ENCODE measurements at places on chromosomes 1 and 21.

- DNase-seq: no peak
These were observed 97.0 kb downstream of the GDAP2 start for GRCh38 chr1:117832453-117832852.

DNA sequence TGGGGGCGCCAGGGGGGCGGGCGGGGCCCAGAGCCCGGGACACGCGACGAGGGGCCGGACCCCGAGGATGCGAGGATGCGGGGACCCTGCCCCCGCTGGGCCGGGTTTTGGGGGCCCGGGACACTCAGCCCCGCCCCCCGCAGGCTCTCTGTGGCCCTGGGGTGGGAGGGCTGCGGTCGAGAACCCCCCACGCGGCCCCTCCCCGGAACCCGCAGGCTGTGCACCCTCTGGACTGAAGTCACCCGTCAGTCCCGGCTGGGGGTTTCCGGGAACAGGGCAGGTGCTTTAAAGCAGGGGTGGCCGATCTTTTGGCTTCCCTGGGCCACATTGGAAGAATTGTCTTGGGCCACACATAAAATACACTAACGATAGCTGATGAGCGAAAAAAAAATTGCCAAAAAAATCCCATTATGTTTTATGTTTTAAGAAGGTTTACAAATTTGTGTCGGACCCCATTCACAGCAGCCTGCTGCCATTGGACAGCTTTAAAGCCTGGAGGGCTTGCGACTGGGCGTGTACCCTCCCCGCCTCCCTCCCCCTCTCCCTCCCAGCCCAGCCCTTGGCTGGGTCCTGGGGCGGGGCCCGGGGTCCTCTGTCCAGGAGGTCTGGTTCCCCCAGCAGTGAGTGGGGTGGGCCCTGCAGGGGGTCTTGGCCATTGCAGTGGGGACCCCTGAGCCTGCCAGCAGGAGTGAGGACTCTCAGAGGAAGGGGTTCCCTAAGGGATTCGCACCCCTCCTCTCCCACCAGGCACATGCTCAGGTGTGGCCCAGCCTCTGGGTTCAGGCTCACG is 21.6 kb upstream of the C1orf159 start:
- DNase-seq: no peak

GRCh38 chr1:173020138-173020750 is 30.5 kb downstream of the TNFSF18 start:
- no peak for DNase-seq

DNA sequence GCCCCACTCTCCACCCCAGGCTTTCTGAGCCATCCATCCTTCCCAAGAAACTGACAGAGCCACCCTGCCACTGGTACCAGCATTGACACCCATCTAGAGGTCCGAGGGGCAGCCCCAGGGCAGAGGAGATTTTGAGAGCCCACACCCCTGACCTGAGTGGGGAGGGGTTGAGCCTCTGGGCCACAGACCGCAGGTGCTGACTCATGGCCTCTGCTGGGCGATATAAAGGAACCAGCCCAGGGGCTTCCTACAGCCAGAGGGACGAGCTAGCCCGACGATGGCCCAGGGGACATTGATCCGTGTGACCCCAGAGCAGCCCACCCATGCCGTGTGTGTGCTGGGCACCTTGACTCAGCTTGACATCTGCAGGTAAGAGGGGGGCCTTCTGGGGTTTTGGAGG is at the start of gene PADI4:
Gene PADI4, plus strand, starts transcription at position 252 of the 400 bp plus-strand sequence. Its CDS starts 26 bp downstream, at position 278.
- DNase-seq: no peak

DNA sequence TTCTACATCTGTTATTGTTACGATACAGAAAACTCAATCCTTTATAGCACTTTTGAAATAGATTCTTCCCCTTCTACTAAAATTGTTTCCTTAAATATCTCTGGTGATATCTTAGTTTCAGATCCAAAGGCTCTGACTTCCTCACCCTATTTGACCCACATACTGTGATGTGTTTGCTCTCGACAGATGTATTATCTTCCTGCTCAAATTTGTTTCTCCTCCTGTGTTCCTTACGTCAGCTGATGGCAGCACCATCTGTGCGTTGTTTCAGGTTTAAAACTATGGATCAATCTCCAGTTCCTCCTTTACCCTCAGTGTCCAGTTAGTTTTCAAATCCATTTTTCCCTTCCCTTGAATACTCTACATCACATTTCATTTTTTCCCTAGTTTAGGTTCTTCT is 274.4 kb downstream of the RYR2 start:
- DNase-seq: no peak

- DNase-seq: peak; percentile 53
These were observed 9.6 kb downstream of the RAB42 start for GRCh38 chr1:28601696-28602095.

- DNase-seq: no peak
These were observed 9.7 kb upstream of the EPHA2 start for GRCh38 chr1:16165548-16165947.

- no peak for DNase-seq
These were observed 40.0 kb downstream of the URB2 start for GRCh38 chr1:229665912-229666558.

- no peak for DNase-seq
These were observed 89.3 kb downstream of the PRDM16 start for GRCh38 chr1:3158347-3158746.

DNA sequence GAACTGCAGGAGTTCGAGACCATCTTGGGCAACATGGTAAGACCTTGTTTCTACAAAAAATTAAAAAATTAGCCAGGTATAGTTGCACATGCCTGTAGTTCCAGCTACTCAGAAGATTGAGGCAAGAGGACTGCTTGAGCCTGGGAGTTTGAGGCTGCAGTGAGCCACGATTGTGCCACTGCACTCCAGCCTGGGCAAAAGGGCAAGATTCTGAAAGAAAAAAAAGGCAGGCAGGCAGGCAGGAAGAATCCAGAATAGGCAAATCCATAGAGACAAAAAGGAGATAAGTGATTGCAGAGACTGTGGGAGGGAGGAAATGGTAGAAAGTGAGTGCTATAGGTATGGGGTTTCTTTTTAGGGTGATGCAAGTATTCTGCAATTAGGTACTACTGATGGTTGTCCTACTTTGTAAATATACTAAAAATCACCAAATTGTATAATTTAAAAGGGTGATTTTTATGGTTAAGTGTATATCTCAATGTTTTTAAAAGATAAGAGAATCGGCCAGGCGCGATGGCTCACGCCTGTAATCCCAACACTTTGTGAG is 29.4 kb downstream of the ZZZ3 start:
- no peak for DNase-seq

DNA sequence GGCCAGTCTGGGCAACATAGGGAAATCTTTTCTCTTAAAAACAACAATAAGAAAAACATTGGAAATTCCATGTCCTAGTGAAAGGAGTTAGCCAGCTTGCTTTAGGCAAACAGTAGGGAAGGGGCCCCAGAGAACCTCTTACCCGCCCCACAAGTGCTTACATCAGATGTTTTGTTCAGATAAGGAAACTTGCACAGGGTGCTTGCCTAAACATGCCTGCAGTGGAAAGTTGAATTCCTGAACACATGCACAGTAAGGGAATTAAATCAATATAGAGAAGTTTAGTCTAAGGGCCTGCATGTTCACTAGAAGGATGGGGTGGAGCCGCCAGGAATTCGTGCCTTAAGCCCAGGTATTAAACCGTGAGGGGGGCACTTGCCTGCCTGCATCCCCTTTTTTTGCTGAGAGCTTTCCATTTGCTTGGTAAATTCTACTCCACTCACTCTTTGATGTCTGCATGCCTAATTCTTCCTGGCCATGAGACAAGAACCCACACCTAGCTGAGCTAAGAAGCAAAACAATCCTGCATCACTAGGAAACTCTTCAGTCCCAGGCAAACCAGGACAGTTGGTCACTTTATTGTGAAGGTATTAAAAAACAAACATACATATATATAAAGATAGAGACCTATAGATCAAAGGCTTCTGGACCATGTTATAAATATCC is 499.0 kb downstream of the SIPA1L2 start:
- no peak for DNase-seq
